Iris pigment epithelial cell (primary cell): ENCODE measurements at places on chromosomes 5 and 9.

GRCh38 chr5:73306078-73306719, 133.2 kb downstream of the TMEM174 start:
- DNase-seq: no peak

DNA sequence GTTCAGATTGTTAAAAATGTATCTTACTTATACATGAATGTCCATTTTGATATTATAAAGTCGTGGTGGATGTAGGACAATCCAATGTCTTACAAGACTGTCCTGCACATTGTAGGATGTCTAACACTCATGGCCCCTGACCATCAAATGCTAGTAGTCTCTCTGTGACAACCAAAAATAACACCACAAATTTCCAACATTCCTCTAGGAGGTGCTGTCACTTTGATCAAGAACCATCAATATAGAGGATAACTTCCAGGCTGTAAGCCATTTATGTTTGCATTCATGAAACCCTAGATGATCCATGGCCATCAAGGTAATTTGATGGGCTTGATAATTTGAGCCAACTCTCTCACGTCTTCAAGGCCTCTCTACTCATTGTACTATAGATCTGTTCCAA, 20.5 kb upstream of the ZFR start:
- DNase-seq: no peak

DNA sequence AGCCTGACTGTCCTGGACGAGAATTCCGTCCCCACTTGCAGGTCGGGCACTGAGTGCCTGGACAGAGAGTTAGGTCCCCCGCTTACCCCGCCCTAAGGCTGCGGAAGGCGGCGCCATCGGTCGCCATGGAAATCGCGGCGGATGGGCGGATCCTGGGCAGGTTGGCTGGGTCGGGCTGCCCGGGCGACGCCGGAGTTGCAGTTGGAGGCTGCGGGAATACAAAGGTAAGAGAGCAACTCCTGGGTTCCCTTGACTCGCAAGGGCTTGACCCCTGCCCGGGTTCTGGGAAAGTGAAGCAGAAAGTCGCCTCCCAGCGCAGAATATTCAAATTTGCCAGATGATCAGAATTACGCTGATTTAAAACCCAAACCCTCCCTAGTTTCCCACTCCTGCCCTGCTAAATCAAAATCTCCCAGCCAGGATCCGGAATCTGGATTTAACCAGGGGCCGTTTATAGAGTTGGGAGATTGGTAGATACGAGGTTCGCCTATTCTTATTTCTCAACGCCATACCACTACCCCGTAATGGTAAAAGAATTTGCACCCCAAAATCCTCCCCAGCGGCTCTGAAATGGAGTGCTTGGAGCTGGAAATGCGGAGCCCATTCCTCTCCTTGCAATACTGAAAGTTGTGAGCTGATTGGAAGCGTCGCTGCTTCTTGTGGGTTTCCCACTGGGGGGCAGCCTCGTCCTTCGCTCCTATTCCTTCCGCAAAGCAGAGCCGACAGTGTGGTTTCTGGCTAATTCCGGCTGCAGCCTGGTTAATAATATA, 156.4 kb upstream of the RASEF start:
- peak; percentile 64 for DNase-seq

GRCh38 chr5:8299716-8300115, 430.8 kb downstream of the MTRR start:
- DNase-seq: no peak
